ENCODE measurements at places on chromosomes 1 and 21. TPM values are rescaled to one million over a fixed set of nuclear protein-coding genes. Genes with fewer than 3 reads are reported as not detected.

GRCh38 chr1:29062157-29062942 lies 61.4 kb downstream of the TMEM200B start:
- no peak for DNase-seq
- H3K4me3 ChIP-seq: no peak overlapping the region
- no peaks in the 10 kb centered on the region for H3K4me1 ChIP-seq
- H3K27ac ChIP-seq: no peak overlapping the region

The GBP6 gene
- total RNA-seq: not detected

DNA sequence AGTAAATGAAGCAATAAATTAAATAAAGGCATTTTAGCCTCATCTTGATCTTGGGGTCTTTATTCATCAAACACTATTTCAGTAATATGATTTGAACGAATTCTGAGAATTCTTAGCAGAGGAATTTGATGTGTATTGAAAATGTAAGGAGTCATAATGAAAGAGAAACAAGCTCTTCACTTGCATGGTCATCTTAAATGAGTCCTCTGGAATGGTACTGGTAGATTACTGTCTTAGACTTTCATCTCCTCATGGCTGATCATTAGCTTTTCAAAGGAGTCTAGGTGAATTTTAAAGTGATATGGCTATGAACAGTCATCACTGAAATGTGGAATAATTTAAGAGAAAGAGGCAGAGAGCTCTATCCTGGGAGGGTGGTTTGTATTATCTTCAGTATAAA lies 30.0 kb downstream of the PRRC2C start:
- no peak overlapping the region for H3K4me3 ChIP-seq
- H3K4me1 ChIP-seq: no peaks in the 10 kb centered on the region
- H3K27ac ChIP-seq: no peak overlapping the region
- DNase-seq: no peak
- no peaks in the 10 kb centered on the region for H3K27me3 ChIP-seq

GRCh38 chr1:203122159-203122558 lies 5.4 kb upstream of the ADORA1 start:
- no peak overlapping the region for H3K27ac ChIP-seq
- no peaks in the 10 kb centered on the region for H3K36me3 ChIP-seq
- H3K27me3 ChIP-seq: peaks cover 22% of the 10 kb centered on the region

DNA sequence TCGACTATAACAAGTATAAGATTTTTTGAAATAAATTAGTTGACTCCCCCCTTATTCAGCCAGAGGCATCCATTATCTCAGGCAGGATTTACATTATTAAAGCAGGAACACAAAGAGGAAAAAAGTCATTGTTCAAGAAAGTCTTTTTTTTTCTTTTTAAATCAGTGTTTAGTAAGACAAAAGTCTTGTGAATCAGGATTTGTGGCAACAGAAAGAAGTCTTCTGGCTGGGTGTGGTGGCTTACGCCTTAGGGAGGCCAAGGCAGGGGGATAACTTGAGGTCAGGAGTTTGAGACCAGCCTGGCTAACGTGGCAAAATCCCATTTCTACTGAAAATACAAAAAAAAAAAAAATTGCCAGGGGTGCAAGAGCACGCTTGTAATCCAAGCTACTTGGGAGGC lies 505.5 kb downstream of the LMO4 start:
- H3K4me3 ChIP-seq: no peak overlapping the region
- H3K27ac ChIP-seq: no peak overlapping the region
- no peaks in the 10 kb centered on the region for H3K36me3 ChIP-seq

GRCh38 chr1:87252406-87252805 lies 76.3 kb upstream of the LMO4 start:
- H3K27me3 ChIP-seq: no peaks in the 10 kb centered on the region
- peak; percentile 81 for DNase-seq
- no peaks in the 10 kb centered on the region for H3K4me1 ChIP-seq
- H3K27ac ChIP-seq: peak overlapping the region; percentile 5
- no peaks in the 10 kb centered on the region for H3K36me3 ChIP-seq
- no peak overlapping the region for H3K4me3 ChIP-seq

The HSD3B1 gene
- total RNA-seq: 2.8 TPM

- H3K4me1 ChIP-seq: peaks cover 16% of the 10 kb centered on the region
- H3K4me3 ChIP-seq: no peak overlapping the region
- peak overlapping the region; percentile 60 for H3K27ac ChIP-seq
Measured at GRCh38 chr1:81681601-81682266, 119.0 kb upstream of the ADGRL2 start.

The SHC1 gene
- total RNA-seq: 391 TPM

- no peak for DNase-seq
- no peak overlapping the region for H3K4me3 ChIP-seq
- peaks cover 13% of the 10 kb centered on the region for H3K36me3 ChIP-seq
- H3K27me3 ChIP-seq: no peaks in the 10 kb centered on the region
Measured at GRCh38 chr1:8359617-8360481, 41.9 kb downstream of the SLC45A1 start.

The IFI44 gene
- 144 TPM for total RNA-seq

The PTPRU gene
- 36.6 TPM for total RNA-seq

The ENTREP3 gene
- total RNA-seq: 51.1 TPM

The LCE2B gene
- not detected for total RNA-seq

The AGPAT3 gene
- 35.6 TPM for total RNA-seq

GRCh38 chr1:17089506-17089905 lies 29.7 kb downstream of the PADI2 start:
- no peak overlapping the region for H3K4me3 ChIP-seq
- no peak for DNase-seq
- H3K27ac ChIP-seq: no peak overlapping the region
- H3K36me3 ChIP-seq: no peaks in the 10 kb centered on the region
- peaks cover 3% of the 10 kb centered on the region for H3K27me3 ChIP-seq

- H3K36me3 ChIP-seq: no peaks in the 10 kb centered on the region
- H3K27ac ChIP-seq: no peak overlapping the region
- peaks cover 8% of the 10 kb centered on the region for H3K4me1 ChIP-seq
- H3K27me3 ChIP-seq: peaks cover 2% of the 10 kb centered on the region
Measured at GRCh38 chr1:30727824-30728223, 4.4 kb upstream of the MATN1 start.

GRCh38 chr1:17191990-17192242 lies 13.0 kb upstream of the PADI1 start:
- no peak overlapping the region for H3K4me3 ChIP-seq
- no peaks in the 10 kb centered on the region for H3K27me3 ChIP-seq
- H3K4me1 ChIP-seq: peaks cover 21% of the 10 kb centered on the region
- no peak for DNase-seq
- no peaks in the 10 kb centered on the region for H3K36me3 ChIP-seq

DNA sequence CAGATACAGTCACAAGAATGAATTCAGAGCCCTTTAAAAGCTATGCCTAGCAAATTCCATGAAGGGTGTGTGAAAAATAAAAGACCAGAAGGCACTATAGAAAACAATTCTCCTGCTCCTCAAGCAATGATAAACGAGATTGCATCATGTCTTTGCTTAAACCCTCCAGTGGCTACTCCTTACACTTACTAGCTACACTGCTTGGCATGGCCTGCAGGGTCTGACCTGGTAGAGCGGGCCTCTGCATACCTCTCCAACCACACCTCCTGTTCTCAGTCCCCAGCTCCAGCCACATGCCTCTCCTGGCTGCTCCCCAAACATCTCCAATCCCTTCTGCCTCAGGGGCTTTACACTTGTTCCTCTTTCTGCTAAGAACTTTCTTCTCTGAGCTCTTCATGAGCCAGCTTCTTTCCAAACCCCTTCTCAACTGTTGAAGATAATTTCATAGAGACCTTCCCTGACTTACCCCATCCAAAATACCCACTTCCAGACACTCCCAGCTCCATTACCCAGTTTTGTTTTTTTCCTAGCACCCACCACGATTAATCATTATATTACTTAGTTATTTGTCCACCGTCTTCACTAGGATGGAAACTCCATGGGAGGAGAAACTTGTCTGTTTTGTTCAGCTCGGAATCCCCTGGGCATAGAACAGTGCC lies 11.2 kb upstream of the CREG1 start:
- H3K27me3 ChIP-seq: peaks cover 4% of the 10 kb centered on the region
- no peak overlapping the region for H3K4me3 ChIP-seq
- no peak for DNase-seq
- H3K4me1 ChIP-seq: no peaks in the 10 kb centered on the region

DNA sequence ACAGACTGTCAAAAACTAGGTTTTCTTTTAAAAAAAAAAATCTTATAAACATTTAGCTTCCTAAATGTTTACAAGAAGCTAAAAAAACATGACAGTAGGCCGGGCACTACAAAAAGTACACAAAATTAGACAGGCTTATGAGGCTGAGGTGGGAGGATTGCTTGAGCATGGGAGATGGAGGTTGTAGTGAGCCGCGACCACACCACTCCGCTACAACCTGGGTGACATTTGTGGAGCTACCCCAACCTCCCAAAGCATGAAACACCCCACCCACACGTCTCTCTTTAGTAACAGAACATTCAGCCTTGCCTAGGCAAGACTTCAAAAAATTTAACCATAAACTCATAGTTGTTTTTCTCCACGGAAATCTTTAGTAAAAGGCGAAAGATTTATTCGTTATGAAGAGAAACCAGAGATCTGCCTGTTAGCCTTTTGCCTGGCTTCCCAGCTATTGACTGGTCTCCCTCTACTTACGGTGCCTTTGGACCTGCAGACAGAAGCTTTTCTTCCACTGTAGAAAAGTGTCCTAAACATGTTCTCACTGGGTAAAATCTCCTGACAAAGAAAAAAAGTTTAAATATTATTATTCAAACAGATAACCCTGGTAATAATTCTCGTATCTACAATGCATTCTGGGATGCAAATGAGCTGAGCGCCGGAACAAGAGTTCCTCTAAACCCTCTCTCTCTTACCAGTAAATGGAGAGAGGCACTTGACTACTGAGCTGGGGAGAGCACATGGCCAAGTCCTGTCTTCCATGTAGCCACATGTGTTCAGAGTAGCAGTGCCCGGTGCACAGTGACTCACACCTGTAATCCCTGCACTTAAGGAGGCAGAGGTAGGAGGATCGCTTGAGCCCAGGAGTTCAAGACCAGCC lies 9.2 kb downstream of the RNU5D-1 start:
- peak overlapping the region; percentile 80 for H3K27ac ChIP-seq
- no peak overlapping the region for H3K4me3 ChIP-seq
- no peaks in the 10 kb centered on the region for H3K36me3 ChIP-seq
- no peaks in the 10 kb centered on the region for H3K27me3 ChIP-seq
- peaks cover 3% of the 10 kb centered on the region for H3K4me1 ChIP-seq

GRCh38 chr1:117007719-117008013 lies 6.1 kb downstream of the CD101 start:
- DNase-seq: peak; percentile 19
- H3K4me1 ChIP-seq: peaks cover 3% of the 10 kb centered on the region
- H3K4me3 ChIP-seq: no peak overlapping the region
- no peaks in the 10 kb centered on the region for H3K36me3 ChIP-seq

- H3K27me3 ChIP-seq: peaks cover 3% of the 10 kb centered on the region
- no peak overlapping the region for H3K27ac ChIP-seq
- H3K4me3 ChIP-seq: no peak overlapping the region
- no peaks in the 10 kb centered on the region for H3K4me1 ChIP-seq
- H3K36me3 ChIP-seq: no peaks in the 10 kb centered on the region
Measured at GRCh38 chr1:99786751-99787501, 20.5 kb upstream of the FRRS1 start.

The OR10J4 gene
- not detected for total RNA-seq

The OLIG2 gene
- 2.5 TPM for total RNA-seq

DNA sequence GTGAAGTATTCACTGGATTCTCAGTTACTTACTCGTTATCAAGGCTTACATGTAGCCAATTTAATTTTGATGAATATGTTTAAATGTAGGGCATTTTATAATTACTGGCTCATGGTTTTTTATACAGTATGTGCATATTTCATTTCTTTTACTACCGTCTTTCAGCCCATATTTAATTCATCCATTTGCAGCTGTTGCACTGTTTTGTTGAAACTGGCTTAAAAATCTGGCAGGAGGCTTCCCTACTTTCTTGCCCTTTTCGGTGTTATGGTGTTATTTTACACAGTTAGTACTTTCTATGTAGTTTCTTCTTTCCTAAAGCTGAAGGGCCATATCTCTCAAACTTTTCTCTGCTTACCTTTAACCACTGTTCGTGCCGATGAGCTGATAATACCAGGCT lies 54.2 kb downstream of the ITSN1 start:
- H3K4me1 ChIP-seq: no peaks in the 10 kb centered on the region
- DNase-seq: no peak
- no peak overlapping the region for H3K27ac ChIP-seq

- H3K4me3 ChIP-seq: peak within 1 kb of the TSS; percentile 66
- peaks cover 6% of the 10 kb centered on the region for H3K27me3 ChIP-seq
- peaks cover 14% of the 10 kb centered on the region for H3K4me1 ChIP-seq
- DNase-seq: peak; percentile 39
Measured at GRCh38 chr1:8317647-8318381, at the start of gene SLC45A1. SLC45A1 (plus strand) TSS chr1:8318114; CDS start chr1:8324330, 6,216 bp downstream.

The F13B gene
- not detected for total RNA-seq

DNA sequence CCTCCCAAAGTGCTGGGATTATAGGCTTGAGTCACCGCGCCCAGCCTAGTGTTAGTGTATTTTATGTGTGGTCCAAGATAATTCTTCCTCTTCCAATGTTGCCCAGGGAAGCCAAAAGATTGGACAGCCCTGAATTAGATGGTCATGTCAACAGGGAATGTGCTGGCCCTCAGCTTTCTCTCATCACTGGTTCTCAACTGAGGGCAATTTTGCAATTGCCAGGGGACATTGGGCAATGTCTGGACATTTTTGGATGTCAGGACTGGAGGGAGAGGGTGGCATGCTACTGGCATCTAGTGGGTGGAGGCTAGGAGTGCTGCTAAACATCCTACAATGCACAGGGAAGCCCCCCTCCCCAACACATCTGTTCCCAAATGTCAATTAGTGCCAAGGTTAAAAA lies 95.0 kb downstream of the LAMC2 start:
- H3K27ac ChIP-seq: no peak overlapping the region
- H3K27me3 ChIP-seq: no peaks in the 10 kb centered on the region
- H3K36me3 ChIP-seq: no peaks in the 10 kb centered on the region
- DNase-seq: no peak
- peaks cover 29% of the 10 kb centered on the region for H3K4me1 ChIP-seq

DNA sequence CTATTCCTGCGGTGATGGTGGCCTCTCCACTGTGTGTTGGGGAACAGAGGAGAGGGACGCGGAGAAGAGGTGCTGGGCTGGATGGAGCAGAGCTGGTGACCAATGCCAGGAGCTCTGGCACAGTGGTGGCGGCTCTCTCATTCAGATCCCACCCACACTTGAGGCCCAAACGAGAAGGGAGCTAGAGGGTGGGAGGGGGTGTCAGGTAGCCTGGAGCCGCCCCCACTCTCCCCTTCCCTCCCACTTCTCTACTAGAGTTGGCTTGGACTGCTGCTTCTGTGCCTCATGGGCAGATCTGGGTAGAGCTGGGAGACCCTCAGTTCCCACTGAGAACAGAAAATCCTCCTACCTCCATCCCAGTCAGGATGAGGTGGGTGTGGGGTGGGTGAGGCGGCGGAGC lies 3.5 kb downstream of the TTC39A start:
- peaks cover 20% of the 10 kb centered on the region for H3K4me1 ChIP-seq
- H3K27ac ChIP-seq: no peak overlapping the region
- no peaks in the 10 kb centered on the region for H3K27me3 ChIP-seq
- no peaks in the 10 kb centered on the region for H3K36me3 ChIP-seq
- no peak for DNase-seq
- H3K4me3 ChIP-seq: no peak overlapping the region

DNA sequence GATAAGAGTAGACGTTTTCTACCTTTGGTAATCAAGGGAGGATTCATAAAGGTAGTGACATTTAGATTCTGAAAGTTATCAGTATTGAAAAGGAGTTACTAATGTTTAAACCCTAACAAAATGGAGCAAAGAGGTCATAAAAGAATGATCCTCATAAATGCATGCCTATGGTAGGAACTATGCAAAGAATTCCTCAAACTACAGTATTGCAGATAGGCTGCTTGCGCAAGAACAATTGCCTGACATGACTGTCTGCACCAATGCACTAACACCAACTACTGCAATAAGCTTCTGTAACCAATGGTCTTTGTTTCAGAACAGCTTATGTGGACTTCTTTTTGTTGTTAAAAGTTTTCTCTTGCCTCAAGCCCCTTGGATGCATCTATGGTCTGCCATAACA lies 597.3 kb upstream of the ADGRL4 start:
- no peak overlapping the region for H3K27ac ChIP-seq
- no peaks in the 10 kb centered on the region for H3K4me1 ChIP-seq
- no peaks in the 10 kb centered on the region for H3K36me3 ChIP-seq
- H3K4me3 ChIP-seq: no peak overlapping the region
- DNase-seq: peak; percentile 45
